ENCODE measurements at places on chromosomes 5 and 9.

GRCh38 chr5:65967288-65968066, 41.1 kb downstream of the ERBIN start:
- DNase-seq = no peak

GRCh38 chr5:54469622-54470021, 14.1 kb downstream of the HSPB3 start:
- DNase-seq = no peak

- DNase-seq = no peak
Measured at GRCh38 chr9:83435301-83435700, 102.9 kb downstream of the FRMD3 start.

DNA sequence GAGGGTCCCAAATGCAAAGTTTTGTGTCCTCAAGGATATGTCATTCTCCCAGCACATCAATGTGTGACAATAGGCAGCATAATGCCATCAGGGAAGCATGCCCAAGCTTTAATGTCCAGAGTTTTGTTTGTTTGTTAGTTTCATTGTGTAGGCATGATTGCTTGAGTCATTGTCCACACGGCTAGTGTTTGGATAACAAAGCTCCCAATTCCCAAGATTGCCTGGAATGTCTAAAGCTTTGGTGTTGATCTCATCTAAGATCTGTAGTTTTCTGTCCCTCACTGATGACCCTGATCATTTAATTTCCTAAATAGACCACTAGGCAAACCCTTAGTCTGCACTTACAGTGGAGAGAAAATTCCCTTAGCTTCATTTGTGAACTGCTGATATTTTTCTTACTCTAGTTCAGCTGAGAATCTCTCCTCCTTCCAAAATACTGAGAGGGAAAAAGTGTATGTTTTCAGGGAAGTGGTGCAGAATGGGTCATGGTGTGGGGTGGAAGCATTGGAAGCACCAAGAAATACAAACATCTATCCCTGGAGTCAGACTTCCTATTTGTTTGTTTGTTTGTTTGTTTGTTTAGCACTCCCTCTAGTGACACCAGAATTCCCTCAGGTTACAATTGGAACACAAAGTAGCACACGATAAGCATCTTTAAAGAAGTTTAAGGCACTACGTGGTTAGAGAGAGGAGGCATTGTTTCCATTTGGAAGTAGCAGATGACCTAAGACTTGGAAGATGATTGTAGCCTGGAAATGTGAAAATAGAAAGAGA, 127.1 kb downstream of the PRDM6 start:
- no peak for DNase-seq

- no peak for DNase-seq
Measured at GRCh38 chr9:25681266-25681665, 3.0 kb upstream of the TUSC1 start.

DNA sequence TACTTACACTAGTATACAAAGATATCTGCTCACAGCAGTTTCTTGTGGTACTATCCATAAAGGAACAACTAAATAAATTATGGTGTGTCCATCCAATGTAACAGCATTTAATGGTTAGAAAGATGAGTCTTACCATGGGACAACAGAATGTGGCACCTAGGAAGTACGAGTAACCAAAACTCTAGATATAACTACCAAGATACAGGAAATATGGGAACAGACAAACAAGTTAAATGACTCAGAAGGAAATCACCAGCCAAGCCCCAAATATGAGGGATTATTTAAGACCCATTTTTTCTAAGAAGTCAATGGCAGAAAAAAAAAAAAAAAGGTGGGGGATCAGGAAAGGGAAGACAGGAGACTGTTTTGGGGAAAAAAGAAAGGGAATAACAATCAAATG, 294.8 kb downstream of the PRELID2 start:
- no peak for DNase-seq

DNA sequence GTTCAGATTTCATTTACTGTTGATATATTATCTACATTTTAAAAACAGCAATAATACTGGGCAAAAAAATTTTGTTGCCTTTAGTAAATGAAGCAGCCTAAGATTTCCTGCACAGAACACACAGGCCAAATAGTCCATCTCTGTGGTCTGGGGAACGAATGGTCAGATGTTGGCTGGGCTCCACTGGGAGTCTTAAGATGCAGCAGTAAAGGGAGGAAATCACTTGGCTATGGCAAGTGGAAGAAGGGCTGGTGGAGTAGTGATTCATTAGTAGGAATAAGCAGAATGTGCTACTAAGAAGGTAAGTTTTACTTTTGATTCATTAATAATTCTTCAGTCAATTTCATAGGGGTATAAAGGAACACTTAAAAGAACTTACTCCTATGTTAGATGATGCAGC, 91.1 kb upstream of the ARRDC3 start:
- no peak for DNase-seq

- DNase-seq = no peak
Measured at GRCh38 chr5:80300125-80300524, 19.7 kb upstream of the SPZ1 start.

DNA sequence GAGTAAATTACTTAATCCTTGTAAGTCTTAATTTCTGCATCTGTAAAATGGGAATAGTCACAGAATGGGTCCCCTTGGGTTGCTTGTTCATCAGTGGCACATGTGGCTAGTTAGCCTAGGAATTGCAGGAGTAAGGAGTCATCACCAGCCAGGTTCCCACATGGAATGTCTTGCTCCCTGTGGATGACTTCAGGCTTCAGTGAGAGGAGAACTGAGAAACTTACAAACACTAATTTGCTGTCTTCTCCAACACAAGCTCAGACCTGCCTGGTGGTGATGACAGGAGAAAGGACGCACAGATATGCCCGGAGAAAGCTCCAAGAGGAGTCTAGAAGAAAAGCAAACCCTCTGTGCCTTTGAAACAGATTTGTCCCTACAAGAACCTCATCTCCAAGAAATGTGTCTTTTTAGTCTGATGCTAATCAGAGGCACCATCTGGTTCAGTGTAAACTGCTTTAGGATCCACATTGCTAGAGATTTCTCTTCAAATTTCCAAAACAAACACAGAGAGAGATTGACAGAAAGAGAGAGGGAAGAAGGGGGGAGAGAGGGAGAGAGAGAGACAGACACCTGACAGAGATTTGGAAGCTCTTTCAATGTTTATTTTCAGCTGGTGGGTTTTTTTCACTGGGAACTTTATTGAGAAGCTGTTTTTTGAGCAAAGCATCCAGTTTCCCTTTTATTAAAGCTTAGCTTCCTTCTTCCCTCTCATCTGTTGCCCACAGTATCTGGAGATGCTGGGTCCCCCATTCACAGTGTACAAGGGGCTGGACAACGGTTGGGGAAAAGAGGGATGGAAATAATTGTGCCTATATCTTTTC, 128.3 kb downstream of the DOCK2 start:
- DNase-seq = no peak

GRCh38 chr9:80874276-80874675, 815.1 kb downstream of the TLE1 start:
- DNase-seq = no peak

GRCh38 chr5:132053483-132053882, 7.0 kb upstream of the IL3 start:
- no peak for DNase-seq

DNA sequence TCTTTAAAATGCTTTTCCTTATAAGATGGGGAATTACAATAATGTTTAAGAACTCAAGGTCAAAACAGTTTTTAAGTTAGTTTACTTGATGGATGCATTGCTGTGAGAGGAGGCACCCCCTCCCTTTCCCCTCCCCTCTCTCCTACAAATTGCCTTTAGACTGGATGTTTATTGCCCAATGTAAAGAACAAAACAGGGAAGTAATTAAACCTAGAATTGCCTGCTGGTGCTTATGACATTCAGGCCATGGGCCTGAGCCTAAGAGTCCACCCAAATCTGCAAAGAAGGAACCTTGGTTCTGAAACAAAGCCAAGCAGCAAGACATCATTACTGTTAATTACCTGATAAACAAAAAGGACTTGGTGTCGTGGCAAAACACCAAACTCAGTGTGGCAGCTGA, 630.3 kb downstream of the ISL1 start:
- no peak for DNase-seq

DNA sequence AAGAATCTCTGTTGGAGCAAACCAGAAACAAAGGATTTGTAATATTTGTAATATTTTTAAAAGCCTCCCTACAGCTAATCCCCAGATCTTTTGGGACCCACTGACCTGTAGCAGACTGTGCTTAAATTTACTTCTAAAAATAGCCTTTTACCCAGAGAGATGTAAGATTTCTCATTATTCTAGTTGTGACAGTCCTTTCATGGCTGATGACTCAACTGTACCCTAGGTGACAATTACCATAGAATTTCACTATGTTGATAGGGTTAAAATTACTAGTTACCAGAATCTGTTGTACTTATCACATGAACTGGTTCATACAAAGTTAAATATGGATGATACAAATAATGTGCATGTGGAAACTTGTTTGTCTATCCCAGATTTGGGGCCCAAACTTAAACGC, 543.9 kb upstream of the SEMA6A start:
- no peak for DNase-seq

DNA sequence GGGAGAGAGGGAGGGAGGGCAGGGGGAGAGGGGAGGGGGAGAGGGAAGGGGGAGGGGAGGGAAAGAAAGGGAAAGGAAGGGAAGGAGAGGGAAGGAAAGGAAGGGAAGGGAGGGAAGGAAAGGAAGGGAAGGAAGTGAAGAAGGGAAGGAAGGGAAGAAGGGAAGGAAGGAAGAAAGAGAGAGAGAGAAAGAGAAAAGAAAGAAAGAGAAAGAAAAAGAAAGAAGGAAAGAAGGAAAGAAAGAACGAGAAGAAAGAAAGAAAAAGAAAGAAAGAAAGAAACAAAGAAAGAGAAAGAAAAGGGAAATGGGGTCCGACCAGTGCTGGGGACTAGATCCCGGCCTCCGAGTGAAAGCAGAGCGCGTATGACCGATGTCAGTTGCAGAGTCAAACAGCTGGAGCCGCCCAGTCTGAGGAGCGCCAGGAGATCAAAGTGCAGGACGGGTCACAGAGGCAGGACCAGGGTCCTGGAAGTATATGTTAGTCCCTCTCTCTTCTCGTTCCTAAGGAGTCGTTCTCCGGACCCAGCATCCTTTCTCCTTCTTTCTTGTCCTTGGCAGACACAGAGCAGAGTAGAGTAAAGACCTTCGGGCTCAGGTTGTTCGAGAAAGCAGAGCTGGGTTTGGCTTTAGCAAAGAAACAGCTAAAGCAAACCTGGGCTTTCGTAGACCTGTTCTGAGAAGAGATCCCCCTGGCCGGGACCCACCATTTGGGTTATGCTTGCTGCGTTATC, 305.4 kb upstream of the MSX2 start:
- no peak for DNase-seq

GRCh38 chr9:133585481-133586351, 23.5 kb downstream of the FAM163B start:
- peak; percentile 48 for DNase-seq

DNA sequence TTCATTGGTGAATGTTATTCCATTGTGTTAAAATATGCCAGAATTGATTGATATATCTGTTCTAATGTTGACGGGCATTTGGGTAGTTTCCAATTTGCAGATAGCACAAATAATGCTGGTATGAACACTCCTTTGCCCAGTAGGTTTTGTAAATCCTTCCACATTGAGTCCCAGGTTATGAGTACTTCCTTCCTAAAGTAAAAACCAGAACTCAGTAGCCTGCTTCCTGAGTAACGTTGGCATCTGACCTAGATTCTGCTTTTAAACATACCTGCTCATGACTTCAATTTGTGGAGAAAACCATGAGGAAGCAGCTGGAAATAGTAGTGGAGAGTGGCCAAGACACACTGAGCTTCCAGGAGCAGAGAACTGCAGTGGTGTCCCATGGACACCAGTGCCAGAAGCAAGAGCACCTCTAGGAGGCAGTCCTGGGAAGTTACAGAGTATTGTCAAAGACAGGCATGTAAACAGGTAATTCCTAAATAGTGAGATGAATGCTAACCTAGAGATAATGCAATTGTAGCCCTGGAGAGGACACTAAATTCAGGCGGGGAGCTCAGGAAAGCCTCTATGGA, 24.3 kb upstream of the RASGRF2 start:
- DNase-seq = no peak

- no peak for DNase-seq
Measured at GRCh38 chr5:8329773-8330172, 460.8 kb downstream of the MTRR start.

GRCh38 chr5:136516637-136517036, 151.3 kb upstream of the TRPC7 start:
- DNase-seq = no peak

DNA sequence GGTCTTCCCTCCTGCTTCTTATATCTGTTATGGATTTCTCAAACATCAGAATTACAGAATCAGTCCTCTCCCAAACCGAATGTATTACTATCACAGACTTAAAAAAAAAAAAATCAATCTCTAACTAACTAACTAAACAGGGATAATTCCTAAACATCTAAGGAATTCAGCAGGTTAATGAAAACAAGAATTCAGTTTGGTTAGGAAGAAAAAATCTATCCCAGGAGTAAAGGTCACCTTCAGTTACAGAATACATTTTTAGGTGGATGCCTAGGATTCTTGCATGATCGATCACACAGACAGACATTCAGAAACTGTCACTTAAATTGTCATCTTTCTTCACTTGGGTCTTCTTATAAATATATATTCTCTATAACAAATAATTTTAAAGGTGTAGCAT, 11.5 kb downstream of the PTAR1 start:
- no peak for DNase-seq

DNA sequence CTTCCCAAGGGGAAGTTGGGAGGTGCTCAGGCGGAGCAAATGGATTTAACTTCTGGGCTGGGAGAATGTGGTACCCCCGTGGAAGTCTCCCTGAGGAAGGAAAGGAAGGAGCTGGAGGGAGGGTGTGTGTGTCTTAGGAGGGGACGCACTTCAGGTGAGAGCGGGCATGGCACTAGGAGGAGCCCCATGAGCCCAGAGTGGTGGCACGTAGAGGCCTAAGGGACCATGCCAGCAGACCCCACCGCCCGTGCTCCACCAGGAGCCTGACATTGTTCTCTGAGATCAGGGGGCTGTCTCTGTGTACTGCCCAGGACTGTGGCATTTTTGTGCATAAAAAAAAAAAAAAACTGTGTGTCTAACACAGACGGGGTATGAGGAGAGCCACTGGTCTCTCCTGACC, 18.5 kb upstream of the AHRR start:
- DNase-seq = no peak

- no peak for DNase-seq
Measured at GRCh38 chr9:128001779-128002298, 21.1 kb upstream of the EEIG1 start.

- DNase-seq = no peak
Measured at GRCh38 chr9:7316967-7317366, 482.6 kb downstream of the DMAC1 start.

DNA sequence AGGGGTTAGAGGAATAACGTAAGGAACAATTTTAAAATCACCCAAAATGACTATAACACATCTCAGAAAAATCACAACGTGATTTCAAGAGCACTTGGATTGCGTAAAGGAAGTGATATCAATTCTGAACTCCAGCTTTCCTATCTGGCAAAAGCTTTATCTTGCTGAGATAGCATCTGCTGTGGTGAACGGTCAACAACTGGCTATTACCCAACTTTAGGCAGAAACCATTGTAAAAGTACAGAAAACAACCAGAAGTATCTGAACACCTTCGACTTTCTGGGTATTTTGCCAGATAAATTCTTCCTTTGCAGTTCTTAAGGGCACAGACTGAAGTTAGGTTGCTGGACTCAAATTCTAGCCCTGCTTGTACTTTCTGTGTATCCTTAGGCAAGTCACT, 9.2 kb downstream of the ABLIM3 start:
- no peak for DNase-seq

Measured in NCI-H1694 (cell line).